ENCODE measurements at places on chromosomes 16 and 17.

GRCh38 chr16:80846680-80847079, 42.3 kb upstream of the CDYL2 start:
- DNase-seq = no peak

DNA sequence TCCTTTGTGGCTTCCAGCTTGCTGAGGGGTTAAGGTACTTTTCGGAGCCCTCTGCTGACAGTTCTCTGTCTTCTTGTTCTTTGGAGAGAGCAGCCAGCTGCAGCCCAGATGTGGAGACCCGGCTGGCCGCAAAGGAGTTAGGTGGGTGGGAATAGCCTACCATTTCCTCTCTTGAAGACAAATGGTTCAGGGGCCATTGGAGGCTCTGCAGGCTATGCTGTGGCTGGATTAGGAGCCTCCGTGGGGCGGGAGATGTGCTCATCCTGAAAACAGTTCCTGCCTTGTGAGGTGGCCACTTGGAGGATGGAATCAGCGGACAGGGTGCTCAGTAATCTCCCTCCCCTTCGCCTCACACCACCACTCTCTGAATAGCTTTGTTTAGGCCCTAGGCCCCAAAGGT, 30.3 kb downstream of the MEOX1 start:
- DNase-seq = no peak

DNA sequence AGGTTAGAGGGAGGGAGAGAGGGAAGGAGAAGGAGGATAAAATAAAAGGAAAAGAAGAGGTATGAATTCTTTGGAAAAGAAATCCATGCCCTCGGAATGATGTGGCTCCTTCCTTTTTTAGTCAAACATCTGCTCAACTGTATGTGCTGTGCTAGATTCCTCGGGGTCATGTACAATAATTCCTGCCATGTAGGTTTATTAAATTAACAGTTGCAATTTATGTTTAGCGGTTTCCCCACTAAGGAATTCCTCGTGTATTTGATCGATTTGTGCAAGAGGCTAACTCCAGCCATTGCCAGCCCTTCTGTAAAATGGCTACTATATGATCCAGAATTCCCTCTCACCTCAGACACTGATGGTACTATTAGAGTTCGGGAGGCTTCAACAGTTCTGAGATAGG, 83.0 kb upstream of the TBX2 start:
- DNase-seq = no peak

DNA sequence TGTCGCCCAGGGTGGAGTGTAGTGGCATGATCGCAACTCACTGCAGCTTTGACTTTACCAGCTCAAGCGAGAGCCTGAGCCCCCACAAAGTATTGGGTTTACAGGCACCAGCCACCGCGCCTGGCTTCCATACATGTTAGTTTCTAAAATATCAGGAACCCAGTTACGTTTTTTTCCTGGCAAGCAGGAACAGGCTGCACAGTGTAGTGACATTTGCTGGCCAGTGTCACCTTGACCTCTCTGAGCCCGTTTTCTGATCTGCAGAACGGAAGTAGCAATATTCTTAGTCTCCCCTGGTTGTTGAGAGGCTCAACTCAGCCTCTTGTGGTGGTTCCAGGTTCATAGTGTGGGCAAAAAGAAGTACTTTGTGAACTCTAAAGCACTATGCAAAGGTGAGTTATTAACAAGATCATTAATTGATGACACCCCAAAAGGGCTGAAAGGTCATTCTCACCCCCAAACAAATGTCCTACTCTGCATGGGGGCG, 15.6 kb downstream of the IGF2BP1 start:
- no peak for DNase-seq

DNA sequence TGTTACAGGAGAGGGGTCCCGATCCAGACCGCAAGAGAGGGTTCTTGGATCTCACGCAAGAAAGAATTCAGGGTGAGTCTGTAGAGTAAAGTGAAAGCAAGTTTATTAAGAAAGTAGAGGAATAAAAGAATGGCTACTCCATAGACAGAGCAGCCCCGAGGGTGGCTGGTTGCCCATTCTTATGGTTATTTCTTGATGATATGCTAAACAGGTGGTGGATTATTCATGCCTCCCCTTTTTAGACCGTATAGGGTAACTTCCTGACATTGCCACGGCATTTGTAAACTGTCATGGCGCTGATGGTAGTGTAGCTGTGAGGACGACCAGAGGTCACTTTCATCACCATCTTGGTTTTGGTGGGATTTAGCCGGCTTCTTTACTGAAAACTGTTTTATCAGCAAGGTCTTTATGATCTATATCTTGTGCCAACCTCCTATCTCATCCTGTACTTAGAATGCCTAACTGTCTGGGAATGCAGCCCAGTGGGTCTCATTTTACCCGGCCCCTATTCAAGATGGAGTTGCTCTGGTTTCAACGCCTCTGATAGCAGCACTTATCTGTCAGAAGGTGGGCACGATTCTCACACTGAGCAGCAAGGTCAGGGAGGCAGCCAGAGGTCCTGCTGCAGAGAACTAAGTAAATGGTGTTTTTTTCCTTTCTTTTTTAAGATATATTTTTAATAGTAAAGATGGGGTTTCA, 26.5 kb upstream of the XYLT2 start:
- DNase-seq = no peak

All from stimulated activated naive CD4-positive, alpha-beta T cell (primary cell).